WTC11 (cell line): ENCODE measurements at places on chromosomes 2 and 18. TPM values are rescaled to one million over a fixed set of nuclear protein-coding genes. Genes with fewer than 3 reads are reported as not detected.

The CYBRD1 gene
- 5.9 to 7.9 TPM (median 7.2 TPM) in 3 replicates for total RNA-seq

The DARS1 gene
- 80.9 to 95.5 TPM (median 91.7 TPM) in 3 replicates for total RNA-seq

The CYP27A1 gene
- 5.6 to 9.3 TPM (median 8.1 TPM) in 3 replicates for total RNA-seq

The LYPD6 gene
- 4.8 to 5.1 TPM (median 5.0 TPM) in 3 replicates for total RNA-seq

The POTEI gene
- total RNA-seq, result 2.2 to 3.2 TPM (median 2.7 TPM) in 3 replicates
